ENCODE measurements at places on chromosomes 4 and X. TPM values are rescaled to one million over a fixed set of nuclear protein-coding genes. Genes with fewer than 3 reads are reported as not detected.

DNA sequence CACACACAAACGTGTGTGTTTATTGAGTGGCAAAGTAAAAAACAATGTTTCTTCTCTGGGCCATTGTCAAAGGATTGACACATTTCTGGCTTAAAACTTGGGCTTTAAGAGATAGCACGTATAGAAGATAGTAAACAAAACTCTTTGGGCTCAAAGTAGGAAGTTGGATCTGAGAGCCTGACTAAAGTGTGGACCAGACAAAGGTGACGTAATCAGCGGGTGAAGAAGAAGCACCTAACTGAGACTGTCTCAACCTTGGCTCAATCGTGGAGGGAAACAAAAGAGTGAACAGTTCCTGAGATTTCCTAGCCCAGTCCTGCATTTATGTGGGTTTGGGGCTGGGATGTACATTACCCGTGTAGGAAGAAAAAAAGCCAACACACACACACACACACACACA, 13.7 kb downstream of the PFKFB1 start:
- no peak for DNase-seq

GRCh38 chrX:67614423-67614822, 70.6 kb downstream of the AR start:
- peak; percentile 38 for DNase-seq

GRCh38 chrX:28609003-28609402, 21.8 kb downstream of the IL1RAPL1 start:
- no peak for DNase-seq

- DNase-seq: no peak
Observed at GRCh38 chr4:158250321-158250720, 40.0 kb downstream of the TMEM144 start.

GRCh38 chr4:47486231-47486673, 1.2 kb downstream of the ATP10D start:
- no peak for DNase-seq

GRCh38 chrX:734362-734761, 103.8 kb downstream of the SHOX start:
- DNase-seq: no peak

DNA sequence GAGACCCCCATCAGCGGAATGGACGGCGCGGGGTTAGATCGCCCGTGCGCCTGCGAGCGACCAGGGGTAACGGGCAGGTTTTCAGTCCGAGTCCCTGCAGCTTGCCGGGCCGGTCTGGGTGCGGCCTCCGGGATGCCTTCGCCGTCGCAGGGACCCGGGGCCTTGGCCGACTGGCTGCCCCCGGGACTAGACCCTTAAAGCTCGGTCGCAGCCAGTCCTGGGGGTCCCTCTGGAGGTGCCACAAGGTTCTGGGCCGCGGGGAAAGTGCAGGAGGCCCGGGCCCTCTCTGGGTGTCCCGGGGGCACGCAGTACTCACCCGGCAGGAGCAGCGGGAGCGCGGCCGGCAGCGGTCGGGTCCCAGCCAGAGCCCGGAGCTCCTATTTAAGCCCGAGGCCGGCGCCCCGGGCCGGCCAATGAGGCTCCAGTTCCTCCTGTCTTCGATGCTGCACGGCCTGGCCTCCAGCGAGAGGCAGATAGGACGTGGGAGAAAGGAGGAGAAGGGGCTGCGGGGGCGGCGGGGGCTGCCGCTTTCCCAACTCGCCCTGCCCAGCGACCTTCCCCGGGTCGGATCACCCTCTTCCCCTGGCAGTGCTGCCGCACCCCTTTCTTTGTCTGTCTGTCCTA, at the start of gene SPON2:
TSS of gene SPON2 (minus strand) at position 356 of the 624 bp plus-strand sequence.
- peak; percentile 83 for DNase-seq

- DNase-seq: no peak
Observed at GRCh38 chrX:39613997-39614679, 483.6 kb downstream of the BCOR start.

- no peak for DNase-seq
Observed at GRCh38 chr4:185993328-185993973, 75.5 kb upstream of the TLR3 start.

DNA sequence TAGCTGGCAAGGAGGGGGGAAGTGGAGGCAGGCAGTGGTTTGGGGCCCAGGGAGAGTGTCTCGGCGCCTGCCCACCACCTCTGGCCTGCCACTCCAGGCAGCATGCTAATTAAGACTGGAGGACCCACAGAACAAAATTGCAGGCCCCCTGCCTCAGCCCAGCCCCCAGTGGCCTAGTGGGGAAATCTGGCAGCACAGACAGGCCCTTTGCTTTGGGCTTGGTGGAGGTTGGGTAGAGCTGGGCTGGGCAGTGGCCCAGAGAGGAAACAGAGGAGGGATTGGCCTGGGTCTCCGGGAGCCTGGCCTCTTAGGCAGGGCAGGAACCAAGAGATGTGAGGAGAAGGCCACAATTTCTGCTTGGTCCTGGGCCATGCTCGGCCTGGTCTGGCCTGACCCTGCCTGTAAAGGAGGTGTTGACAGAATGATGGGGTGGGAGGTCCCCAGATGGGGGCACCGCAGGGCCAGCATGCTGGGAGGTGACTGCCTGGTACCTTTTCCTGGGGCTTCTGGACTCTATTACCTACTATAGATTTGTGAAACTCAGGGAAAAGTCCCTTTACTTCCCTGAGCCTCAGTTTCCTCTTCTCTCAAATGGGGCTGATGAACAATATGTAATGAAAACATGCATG, 92.4 kb upstream of the PJA1 start:
- DNase-seq: no peak

DNA sequence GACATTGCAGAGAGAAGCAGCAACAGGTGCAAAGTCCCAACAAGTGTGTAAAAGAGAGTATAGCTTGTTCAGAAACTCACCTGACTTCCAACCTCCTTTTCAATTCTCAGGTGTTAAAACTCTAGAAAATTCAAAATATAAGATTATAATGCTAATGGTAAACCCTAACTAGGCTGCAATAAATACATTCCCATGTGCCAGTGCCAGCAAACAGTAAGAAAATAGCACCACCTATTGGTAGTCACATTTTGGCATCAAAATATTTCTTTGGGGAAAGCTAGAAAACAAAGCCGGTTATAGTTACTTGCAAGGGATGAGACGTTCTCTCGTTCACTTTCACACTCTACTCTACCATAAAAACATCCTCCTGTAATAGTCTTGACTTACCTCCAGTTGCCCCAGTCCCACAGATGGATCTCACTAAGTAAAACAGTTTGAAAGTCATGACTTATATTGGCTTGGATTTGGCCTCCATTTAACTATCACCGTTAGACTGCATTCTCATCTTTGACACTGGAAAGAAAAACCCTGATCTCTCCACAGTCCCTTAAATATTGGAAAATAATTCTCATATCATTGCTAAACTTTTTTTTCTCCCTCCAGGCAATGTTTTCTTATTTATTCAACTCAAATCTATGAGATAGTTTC, 9.6 kb downstream of the BMP3 start:
- DNase-seq: peak; percentile 55

DNA sequence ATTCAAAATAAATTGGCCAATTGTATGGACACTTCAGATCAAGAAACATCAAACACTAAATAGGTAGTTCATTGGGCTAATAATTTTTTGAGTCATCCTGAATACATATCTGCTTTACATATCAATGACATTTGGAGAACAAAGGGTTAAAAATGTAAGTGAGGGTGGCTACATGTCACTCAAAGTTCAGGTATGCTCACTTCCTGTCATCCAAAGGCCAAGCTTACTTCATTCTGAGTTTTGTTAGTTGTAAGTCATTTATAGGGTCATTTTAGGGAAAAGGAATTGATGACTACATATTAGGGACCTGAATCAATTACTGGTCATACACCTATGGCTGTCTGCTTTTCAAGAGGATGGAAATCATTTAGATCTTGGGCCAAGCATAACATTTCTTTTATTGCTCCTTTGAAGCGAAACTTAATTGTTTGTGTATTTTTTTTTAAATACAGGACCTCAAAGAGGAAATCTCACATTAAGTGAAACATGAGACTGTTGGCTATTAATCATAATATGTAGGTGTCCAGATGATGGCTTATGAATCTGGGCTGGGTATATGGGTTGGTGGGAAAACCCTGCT, 119.2 kb upstream of the LEF1 start:
- DNase-seq: no peak

- no peak for DNase-seq
Observed at GRCh38 chr4:54731552-54731951, 73.8 kb downstream of the KIT start.

- no peak for DNase-seq
Observed at GRCh38 chrX:71514367-71515037, 18.4 kb upstream of the OGT start.

- no peak for DNase-seq
Observed at GRCh38 chr4:20176881-20177280, 74.8 kb upstream of the SLIT2 start.

- DNase-seq: no peak
Observed at GRCh38 chr4:137467537-137467936, 64.8 kb downstream of the PCDH18 start.

DNA sequence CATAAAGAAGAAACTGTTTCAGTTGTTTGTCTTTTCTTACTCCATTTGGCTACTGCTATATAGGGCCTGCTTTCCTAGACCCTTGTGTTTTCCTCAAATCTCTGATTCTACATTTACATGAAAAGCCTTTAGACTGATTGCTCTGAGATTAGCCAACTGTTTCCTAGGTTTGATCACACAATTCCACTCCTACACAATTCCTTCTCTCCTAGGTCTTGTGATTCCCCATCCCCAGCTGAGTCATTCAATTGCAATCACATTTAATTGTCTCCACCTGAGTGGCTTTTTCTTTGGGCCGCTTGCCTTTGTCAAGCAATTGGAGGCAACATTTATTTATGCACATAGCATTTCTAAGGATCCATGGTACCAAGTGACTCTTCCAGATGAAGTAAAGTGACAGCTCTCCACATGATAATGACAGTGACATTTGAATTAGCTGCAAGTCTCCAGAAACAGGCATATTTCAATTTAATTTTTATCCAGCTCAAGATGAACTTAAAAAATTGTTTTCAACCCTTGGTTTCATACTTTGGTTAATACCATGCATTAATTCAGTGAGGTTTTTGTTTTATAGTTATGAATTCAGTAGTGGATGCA, 35.8 kb downstream of the ATXN3L start:
- DNase-seq: peak; percentile 45

GRCh38 chr4:139144911-139145551, 32.0 kb downstream of the ELF2 start:
- DNase-seq: no peak

DNA sequence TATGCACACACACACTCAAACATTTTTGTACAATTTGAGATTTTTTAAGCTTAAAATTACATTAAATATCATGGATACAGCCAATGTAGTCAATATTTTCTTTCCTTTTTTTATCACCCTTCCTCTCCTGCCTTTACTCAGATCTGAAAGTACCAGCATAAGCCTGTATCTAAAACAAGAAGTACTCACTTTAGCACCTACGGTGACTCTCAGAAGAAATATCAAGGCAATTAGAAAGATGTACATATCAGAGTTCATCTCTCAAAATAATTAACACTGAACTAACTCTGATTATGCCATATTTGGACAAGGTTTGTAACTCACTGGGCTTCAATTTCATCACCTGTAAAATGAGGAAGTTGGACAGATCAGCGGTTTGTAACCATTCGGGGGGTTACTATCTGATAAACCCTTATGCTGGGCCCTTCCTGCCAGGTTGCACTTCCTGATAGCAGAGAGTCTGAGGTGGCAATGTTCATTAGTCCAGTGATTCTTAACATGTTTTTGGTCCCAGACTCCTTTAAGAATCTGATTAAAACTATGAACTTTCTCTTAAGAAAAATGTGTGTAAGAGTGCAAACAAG, 5.7 kb upstream of the GPR174 start:
- no peak for DNase-seq

DNA sequence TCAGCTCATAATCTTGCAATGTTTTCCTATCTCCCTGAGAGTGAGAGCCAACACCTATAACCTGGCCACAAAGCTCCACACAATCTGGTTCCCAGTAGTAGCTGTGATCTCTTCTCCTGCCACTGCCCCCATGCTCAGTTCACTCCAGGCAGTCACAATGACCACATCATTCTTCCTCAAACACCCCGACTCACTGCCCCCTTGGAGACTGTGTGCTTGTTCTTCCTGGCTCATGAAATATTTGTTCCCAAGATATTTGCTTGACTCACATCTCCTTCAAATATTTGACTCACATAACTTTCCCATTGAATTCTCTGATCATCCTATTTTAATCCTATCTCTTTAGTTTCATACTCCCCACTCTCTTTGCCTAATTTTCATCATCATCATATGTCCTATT, 173.7 kb downstream of the AREG start:
- DNase-seq: no peak

- DNase-seq: no peak
Observed at GRCh38 chrX:7446815-7447214, 298.9 kb upstream of the PUDP start.

DNA sequence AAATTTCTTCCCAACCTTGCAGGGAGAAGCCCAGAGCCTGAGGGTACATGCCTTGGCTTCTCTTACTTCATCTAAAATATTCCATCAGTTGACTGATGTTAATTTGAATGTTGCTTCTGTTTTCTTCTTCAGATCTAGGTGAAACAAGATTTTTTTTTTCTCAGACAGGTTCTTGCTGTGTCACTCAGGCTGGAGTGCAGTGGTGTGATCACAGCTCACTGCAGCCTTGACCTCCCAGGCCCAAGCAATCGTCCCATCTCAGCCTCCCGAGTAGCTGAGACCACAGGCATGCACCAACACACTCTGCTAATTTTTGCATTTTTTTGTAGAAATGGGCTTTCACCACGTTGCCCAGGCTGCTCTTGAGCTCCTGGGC, 62.1 kb upstream of the KLF3 start:
- DNase-seq: no peak

GRCh38 chrX:25383196-25383595, 367.4 kb upstream of the ARX start:
- DNase-seq: no peak

PLCXD1 gene
- total RNA-seq: 50.4 TPM

KIT gene
- total RNA-seq: 1.4 TPM

WDR17 gene
- total RNA-seq: 0.95 TPM

FRMPD3 gene
- 2.3 TPM for total RNA-seq

TSPAN7 gene
- total RNA-seq: 23.1 TPM

TCEAL1 gene
- 121 TPM for total RNA-seq

CXorf49 gene
- total RNA-seq: not detected

SNX12 gene
- total RNA-seq: 62.3 TPM

SLC26A1 gene
- total RNA-seq: 0.77 TPM

ZRSR2 gene
- total RNA-seq: 10.6 TPM

ARMCX5 gene
- total RNA-seq: 31.3 TPM

NPNT gene
- 33.4 TPM for total RNA-seq

EVC gene
- 17.8 TPM for total RNA-seq

SOX3 gene
- 0.32 TPM for total RNA-seq
